ENCODE measurements at places on chromosomes 16 and 17. TPM values are rescaled to one million over a fixed set of nuclear protein-coding genes. Genes with fewer than 3 reads are reported as not detected.

Gene CCDC78
- 0.49 TPM for total RNA-seq

- DNase-seq, result no peak
Measured at GRCh38 chr17:75540923-75541503, 15.5 kb downstream of the LLGL2 start.

DNA sequence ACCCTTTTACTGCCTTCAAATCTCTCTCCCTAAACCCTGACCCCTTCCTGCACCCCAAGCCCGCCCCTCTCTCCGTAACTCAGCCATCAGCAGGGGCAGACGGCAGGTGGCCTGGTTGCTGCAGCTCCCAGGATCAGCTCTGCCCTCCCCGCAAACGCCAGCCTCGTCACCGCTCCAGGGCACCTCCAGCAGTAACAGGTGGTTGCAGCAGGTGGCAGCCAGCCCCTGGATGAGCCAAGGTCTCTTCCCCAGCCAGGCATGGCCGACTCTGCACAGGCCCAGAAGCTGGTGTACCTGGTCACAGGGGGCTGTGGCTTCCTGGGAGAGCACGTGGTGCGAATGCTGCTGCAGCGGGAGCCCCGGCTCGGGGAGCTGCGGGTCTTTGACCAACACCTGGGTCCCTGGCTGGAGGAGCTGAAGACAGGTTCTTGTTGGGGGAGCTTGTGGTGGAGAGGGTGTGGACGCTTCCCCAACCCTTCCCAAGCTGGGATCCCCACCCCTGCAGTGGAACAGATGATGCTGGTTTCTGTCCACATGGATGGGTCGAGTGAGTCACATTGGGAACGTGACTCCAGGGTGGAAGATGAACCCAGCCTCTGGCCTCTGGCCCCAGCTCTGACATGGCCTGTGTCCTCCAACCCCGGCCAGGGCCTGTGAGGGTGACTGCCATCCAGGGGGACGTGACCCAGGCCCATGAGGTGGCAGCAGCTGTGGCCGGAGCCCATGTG, 558 bp downstream of the HSD3B7 start:
- DNase-seq, result no peak

DNA sequence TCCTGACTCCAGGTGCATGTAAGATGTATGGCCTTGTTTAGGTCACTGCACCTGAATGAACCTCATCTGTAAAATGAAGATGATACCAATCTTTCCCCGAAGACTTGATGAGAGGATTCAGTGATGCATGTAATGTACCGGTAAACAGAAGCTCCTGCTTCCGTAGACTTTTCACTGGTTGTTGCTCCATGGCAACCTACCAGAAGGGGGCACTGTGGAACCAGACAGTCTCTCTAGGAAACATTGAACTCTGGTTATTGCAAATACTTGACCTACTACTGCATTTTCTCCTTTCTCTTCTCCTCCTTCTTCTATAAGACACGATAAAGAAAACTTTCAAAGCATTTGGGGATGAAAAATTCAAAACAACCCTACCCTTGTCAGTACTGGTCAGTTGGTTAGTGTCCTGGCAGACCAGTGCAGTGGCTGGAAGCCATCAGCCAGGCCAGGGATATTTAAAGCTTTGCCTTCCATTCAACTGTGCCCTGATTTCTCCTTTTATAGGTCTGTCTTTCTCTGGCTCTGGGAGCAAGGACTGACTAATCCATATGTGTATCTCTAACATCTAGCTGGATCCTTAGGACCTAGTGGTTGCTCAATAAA, 667.4 kb upstream of the SALL1 start:
- DNase-seq, result peak; percentile 23

- no peak for DNase-seq
Measured at GRCh38 chr16:68636064-68636560, 9.0 kb upstream of the CDH3 start.

DNA sequence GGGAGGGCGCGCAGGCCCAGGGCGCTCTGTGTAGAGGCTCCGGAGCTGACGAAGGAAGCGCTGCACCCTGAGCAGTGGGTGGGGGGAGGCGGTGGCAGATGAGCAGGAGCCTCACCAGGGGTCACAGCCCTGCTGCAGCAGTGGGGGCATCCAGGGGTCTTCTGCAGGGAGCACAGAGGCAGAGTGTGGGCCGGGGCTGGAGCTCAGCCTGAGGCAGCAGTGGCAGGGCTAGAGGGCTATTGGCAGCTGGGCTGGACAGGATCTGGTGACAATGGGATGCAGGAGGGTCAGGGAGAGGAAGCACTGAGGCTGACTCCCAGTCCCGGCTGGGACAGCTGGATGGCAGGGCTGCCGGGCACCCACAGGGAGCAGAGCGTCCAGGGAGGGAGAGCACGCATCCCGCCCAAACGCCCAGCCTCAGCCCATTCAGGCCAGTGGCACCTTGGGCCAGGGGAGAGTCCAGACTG, 21.0 kb downstream of the KDM8 start:
- DNase-seq, result no peak

DNA sequence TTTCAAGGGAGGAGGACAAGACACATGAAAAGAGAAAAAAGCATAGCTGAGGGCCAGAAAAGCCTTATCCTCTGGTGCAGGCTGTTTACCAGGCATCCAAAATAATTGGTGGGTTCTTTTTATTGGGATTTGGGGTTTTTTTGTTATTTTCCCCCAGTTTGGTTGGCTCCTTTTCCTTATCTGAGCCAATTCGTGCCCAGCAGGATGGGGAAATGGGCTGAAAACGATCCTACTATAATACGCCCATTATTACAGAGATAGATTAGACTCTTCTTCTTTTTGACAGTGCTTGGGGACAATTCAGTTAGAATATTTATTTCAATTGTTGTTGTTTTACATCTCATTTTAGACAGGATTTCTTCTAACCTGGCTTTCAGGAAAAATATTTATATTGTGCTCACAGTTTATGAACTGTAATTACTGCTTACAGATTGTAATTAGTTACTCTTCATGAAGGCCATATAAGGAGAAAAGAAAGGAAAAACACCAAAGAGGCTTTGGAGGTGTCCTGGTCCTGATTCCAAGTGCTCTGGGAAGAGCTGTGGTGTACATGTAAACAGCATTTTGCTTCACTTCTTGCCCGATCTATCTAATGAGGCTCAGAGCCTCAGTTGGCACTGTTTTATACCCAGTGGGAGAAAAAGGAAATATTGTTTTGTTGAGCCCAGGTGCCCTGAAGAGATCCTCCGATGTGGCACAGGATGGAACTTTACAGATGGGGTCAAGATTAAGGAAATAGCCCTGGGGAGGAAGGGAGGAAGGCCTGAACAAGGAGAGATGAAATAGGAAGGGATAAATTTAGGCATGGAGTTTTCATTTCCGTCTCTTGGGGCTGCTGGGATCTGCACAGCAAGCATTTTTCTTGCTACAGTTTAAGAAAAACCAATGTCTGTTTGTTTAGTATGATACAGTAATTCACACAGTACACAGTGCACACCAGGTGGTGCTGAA, 611 bp upstream of the ANKRD40 start:
- DNase-seq, result no peak

- peak; percentile 67 for DNase-seq
Measured at GRCh38 chr17:2337544-2338314, 428 bp downstream of the SGSM2 start.

Data from left ventricle myocardium inferior (tissue), 1 donor.